ENCODE measurements at places on chromosomes 4 and X.

GRCh38 chr4:166091912-166092510 is 219.0 kb downstream of the TLL1 start:
- no peak for DNase-seq

DNA sequence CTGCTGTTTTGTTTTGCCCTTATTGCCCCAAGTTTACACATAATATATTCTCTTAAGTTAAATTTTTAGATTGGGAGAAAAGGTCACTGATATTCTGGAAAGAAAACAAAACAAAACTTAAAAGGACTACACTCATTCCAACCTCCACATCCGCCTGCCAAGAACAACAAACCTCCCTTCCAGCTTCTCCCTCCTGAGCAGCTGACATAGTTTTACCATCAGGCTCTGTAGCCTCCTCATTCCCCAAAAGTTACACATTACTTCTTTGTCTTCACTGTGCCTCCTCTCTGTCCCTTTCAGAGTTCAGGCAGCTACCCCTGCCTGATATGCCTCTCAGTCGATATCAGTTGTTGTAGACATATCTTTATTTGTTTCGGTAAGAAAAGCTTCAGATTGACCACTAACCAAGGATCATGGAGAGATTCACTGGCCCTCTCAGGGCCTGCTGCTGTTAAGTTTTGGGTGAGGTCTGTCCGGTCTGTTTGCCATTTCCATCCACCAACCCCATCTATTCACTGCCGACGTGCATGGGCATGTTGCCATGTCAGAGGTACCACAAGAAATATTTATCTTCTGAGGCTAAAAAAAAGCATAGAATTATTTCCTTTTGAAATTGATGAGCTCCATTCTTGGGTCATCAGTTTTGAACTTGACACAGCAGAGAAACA is 164.1 kb downstream of the GASK1B start:
- DNase-seq: no peak

GRCh38 chr4:77500801-77501200 is 104.8 kb upstream of the CXCL13 start:
- no peak for DNase-seq

- DNase-seq: no peak
Measured at GRCh38 chrX:96438803-96439202, 245.8 kb upstream of the DIAPH2 start.

- no peak for DNase-seq
Measured at GRCh38 chrX:120797188-120797851, 78.3 kb downstream of the CT47B1 start.

DNA sequence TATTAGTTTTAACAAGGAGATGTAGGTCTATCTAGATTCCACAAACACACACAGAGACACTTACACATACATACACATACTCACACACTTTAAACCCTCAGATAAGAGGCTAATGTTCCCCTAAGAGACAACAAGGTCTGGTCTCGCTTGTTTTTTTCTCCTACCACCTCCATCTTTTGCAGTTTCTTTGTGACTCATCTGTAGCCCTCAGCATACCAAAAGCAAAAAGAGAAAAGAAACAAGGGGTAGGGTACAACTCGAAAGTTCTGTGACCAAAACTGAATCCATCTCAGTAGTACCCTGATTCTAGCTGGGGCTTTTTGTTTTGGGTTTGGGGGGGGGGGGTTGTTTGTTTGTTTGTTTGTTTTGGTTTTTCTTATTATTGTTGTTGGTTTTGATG is 12.2 kb upstream of the EXOSC9 start:
- peak; percentile 30 for DNase-seq

DNA sequence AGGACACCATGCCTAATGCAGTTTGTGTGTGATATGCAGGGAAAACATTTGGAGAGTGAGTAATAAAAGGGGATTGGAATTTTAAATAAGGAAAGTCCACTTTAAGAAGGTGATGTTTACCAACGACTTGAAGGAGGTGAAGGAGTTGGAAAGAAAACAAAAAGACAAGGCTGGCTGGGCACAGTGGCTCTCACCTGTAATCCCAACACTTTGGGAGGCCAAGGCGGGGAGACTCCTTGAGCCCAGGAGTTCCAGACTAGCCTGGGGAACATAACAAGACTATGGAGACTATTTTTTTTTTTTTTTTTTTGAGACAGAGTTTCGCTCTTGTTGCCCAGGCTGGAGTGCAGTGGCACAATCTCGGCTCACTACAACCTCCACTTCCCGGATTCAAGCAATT is 11.0 kb downstream of the NDUFB11 start:
- no peak for DNase-seq

DNA sequence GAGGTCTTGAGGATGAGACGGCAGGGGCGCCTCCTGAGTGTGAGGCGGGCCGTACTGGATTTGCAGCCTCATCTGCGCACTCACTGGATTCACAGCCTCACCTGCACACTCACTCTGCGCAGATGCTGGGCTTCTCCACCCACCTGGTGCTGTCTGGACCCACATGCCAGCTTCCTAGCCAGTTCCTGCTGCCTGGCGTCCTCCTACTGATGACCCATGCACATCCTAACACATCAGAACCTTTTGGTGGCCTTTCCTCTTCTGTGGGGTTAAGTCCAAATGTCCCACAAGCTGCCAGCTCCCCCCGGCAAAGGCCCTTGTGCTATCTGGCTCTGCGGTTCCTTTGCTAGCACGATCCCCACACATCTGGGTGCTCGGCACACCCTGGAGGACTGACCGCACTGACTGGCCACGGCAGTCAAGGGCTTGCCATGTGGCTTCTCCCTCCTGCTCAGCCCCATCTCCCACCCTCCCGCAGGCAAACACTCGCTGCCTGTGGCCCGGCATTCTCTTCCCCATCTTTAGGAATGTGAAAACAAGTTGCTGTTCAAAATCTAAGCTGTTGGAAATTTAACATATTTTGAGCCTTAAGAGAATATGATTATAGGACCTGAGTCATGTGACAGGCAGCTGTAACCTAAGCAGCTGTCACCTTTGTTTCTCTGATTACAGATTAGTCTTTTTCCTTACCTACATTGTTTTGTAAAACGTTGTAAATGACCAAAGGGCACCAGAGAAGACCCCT is 39.4 kb upstream of the AFAP1 start:
- DNase-seq: no peak

- DNase-seq: no peak
Measured at GRCh38 chrX:150761176-150761818, 68.1 kb downstream of the MTMR1 start.

GRCh38 chr4:87476934-87477333 is 52.2 kb downstream of the SPARCL1 start:
- DNase-seq: no peak

- DNase-seq: no peak
Measured at GRCh38 chr4:15926486-15926885, 12.1 kb downstream of the FGFBP1 start.

- no peak for DNase-seq
Measured at GRCh38 chrX:50183891-50184290, 16.9 kb downstream of the AKAP4 start.

GRCh38 chrX:19065535-19065934 is 56.7 kb downstream of the ADGRG2 start:
- DNase-seq: peak; percentile 25

DNA sequence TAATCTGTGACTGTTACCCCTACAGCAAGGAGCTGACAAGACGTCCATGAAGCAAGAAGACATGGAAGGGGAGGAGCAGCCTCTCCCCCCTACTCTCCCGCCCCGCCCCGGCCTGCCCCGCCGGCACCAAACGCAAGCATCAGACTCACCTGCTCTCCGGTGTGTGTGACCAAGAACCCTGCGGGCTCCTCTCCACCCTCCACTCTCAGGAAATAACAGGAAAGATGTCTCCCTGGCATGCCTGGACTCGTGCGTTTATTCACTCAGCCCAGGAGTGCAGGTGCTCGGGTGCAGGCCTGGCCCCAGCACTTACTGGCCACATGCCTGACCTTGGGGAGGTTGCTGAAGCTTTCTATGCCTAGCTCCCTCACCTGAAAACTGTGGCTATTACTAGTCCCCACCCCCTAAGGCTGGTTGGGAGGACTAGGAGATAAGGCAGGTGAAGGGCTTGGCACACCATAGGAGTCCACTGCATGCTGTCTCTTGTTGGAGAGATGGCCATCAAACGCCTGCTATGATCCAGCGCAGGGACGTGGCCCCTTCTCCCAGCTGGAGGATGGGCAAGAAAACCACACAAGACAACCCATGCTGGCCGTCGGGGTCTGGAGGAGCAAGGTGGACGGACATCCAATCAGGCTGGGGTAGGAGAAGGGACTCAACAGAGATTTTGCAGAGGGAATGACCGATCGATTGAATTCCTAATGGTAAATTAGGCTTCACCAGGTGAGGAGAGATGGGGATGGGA is 34.9 kb upstream of the CLDN24 start:
- no peak for DNase-seq

GRCh38 chr4:152949930-152950329 is 13.8 kb downstream of the FHDC1 start:
- DNase-seq: no peak

DNA sequence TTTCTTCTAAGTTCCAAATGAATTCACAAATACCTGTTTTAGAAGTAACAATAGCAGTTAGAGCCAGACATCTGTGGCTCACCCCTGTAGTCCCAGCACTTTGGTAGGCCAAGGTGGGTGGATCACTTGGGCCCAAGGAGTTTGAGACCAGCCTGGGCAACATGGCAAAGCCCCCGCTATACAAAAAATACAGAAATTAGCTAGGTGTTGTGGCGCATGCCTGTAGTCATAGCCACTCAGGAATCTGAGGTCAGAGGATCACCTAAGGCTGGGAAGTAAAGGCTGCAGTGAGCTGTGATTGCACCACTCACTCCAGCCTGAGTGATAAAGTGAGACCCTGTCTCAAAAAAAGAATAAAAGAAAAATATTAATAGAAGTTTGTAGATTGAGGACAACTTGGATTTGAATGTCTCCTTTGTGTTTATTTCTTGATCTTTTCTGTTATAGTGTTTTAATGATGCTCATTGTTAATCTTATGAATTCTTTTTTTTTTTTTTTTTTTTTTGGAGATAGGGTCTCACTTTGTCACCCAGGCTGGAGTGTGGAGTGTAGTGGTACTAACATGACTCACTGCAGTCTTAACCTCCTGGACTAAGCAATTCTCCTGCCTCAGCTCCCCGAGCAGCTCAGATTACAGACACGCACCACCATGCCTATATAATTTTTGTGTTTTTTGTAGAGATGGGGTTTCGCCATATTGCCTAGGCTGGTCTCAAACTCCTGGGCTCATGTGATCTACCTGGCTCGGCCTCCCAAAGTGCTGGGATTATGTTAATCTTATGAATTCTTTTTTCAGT is 30.7 kb upstream of the RAPGEF2 start:
- no peak for DNase-seq

DNA sequence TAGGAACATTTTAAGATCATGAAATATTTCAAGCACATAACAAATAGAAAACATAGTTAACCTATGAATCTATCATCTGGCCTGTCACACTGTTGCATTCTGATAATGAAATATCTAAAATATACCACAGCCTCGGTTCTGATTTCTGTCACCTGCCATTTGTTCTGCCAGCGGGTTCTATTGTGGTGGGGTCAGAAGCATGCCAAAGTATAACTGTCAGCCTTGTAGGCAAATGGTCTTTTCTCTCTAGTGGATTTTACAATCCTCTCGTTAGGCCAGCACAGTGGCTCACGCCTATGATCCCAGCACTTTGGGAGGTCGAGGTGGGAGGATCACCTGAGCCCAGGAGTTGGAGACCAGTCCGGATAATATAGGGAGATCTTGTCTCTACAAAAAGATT is 47.9 kb downstream of the HTRA3 start:
- DNase-seq: no peak
